ENCODE measurements at places on chromosomes 6 and 20.

DNA sequence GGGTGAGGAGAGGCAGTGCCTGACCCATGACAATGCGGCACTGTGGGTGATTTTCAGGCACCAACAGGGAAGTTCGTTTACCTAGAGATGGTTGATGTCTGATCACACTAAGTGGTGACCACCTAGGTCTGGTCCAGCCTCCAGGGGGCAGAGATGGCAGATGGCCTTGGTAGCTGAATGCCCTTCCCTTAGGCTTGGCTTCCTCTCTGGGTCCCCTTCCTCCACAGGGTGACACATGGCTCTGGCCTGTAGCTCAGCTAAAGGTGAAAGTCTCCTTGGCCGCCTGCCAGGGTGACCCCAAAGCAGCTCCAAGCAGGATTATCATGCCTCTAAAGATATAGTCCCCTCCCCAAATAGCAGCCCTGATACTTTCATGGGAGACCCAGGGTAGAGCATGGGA is 6.4 kb downstream of the GDAP1L1 start:
- no peak for DNase-seq

DNA sequence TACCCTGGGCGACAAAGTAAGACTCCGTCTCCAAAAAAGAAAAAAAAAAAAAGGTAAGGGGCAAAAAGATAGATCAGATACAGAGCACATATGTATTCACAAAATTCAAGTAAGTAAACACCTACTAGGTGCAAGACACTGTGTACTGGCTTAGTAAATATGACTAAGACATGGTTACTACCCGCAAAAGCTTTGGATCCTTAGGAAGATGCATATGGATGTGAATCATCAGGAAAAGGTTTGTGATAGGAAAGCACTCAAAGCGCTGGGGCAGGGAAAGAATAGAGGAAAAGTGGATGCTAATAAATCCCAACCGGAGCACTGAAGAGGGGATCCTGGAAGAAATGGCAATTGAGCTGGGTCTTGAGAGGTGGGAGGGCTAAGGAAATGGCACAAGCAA is 118.8 kb upstream of the FAM184A start:
- DNase-seq: no peak

- no peak for DNase-seq
Measured at GRCh38 chr20:21397341-21398108, at the start of gene NKX2-4. Gene NKX2-4 (minus strand): TSS chr20:21397526. CDS start chr20:21397399, 127 bp downstream.

DNA sequence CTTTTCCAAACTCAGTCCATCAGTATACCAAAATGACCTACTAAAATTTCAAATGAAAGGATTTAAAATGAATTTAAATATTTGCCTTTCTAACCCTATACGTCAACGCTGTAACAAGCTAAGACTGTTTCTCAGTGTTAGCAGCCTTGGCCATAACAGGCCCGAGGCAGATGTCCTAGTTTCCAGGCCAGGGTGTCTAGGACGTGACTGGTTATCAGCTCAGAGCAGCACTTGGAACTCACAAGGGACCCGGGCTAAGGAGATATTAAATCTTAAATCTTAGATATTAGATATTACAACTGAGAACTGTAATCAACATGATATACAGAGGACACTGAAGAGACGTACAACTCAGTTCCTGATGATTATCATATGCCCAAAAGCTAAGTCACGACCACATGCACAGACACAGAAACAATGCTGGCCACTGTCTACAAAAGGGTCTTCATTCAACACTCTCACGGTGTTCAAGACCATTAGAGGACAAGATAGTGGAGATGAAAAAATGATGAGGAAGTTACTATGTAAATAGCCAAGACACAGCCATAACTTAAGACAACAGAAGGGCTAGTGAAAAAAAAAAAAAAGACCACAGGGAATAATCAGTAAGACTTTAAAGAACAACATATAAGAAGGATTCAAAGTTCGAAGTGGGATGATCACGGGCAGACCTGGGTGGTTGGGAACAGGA is at the start of gene CLDN20:
CLDN20 (plus strand) TSS at position 641 of the 691 bp plus-strand sequence. CDS start 11,707 bp downstream, outside the sequence.
- DNase-seq: no peak

DNA sequence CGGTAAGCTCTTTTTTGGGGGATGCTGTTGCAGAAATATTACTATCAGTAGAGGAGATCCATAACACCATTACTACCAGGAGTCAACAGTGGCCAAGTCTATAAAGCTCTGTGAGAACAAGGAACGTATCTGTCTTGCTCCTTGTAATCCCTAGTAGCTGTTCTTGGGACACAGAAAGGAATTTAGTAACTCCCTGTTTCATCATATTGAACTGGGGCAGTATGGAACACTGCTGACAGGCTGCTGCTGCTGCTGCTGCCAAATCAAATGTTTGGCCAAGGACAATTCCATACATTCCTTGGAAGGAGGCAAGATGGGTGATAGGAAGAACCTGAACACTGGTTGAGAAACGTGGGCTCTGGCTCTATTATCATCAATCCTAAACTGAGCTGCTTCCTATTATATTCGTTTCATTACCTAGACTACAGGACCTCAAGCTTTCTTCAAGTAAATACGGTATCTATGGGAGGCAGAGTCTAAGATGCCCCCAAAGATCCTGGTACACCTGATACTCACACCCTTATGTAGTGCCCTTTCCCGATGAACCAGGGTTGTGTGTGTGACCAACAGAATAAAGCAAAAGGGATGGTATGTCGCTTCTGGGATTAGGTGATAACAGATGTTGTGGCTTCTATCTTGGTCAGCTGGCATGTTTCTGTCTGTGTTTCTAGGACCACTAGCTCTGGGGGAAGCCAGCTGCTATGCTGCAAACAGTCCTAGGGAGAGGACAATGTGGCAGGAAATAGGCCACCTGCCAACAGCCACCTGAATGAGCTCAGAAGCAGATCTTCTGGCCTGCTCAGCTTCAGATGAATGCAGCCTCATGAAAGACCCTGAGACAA is 39.5 kb downstream of the ELOVL5 start:
- peak; percentile 30 for DNase-seq

DNA sequence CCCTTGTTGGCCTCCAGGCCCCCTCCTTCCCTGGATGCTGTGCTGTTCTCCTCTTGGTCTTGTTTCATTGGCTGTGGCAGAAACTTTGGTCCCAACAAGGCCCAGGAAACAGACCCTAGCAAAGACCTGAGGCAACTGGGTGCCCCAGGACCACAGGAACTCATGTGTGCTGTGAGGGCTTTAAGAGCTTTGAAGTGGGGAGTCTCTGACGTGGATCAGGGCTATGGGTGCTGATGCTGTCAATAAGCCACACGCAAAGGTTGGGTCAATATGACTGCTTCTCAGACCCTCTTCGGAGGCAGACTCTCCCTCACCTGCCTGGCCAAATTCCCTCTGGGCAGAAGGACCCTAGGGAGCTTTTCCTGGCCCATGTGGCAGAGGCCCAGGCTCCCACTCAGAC is 91.5 kb upstream of the MLN start:
- DNase-seq: peak; percentile 22

DNA sequence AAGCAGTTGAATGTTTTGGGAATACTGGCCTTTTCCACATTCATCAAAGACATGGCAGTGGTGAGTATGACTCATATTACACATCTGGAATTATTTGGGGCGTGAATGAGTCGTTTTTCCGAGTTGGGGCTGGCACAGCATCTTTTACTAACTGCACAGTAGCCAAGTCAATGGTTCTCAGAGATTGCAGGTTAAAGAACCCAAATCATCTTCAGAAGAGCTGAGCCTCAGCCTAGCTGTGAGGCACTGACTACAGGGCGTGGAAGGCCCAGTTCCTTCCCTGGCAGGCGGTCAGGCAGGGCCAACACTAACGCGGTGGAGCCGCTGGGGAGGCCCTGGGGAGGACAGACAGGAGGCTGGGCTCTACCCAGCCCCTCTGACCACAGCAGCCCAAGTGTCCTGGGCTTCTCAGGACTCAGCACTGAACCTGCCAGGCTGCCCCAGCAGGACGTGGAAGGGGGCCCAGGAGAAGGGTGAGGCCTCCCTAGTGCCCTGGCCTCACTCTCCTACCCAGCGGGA is 20.1 kb upstream of the HELZ2 start:
- no peak for DNase-seq

DNA sequence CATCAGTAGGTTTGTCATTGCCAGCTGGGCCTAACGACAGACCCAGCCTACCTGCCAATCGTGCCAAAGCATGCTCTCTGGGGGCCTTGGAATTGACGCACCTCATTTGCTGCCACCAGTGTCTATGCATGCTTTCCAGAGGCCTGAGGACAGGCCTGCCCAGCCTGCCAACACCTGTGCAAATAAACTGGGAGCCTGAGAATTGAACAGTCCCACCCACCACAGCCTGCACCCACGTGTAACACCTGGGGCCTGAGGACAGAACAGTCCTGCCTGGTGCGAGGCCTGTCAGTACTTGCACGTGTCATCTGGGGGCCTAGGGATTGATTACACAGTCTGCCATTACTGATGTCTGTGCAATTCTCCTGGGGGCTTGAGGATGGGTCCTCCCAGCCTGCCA is 6.2 kb upstream of the RNF217 start:
- no peak for DNase-seq

GRCh38 chr6:37137201-37138090 is 32.5 kb upstream of the PIM1 start:
- peak; percentile 12 for DNase-seq

DNA sequence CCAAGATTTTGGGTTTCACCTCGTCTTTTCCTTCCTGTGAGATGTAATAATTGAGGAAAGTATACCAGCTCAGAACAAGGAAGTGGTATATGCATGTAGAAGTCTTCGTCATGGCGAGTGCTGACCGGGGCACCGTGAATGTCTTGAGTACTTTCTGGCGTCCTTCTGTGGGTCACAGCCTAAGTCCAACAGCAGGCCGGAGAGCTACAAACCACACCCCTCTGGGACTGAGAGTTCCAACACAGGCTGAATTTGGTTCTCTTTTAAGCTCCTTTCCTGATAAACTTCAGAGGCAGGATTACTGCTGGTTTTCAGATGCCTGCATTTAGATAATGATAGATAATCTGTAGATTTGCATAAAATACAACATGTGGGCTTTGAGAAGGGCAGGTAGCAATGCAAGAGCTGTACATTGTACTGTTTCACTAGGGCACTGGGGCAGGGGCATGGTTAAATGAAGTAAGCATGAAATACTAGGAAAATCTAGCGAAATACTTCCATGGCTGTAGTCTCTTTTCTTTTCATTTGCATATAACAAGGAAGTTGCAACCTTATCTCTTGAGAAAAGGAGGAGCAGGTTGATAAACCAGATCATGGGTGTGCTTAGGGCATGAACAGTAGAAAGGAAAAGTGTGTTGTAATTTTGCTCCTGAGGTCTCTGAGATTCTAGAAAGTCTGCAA is at the start of gene ADTRP:
ADTRP (minus strand) TSS at position 156 of the 681 bp plus-strand sequence; CDS start at position 112, 44 bp downstream.
- no peak for DNase-seq

GRCh38 chr6:17297271-17298080 is 16.3 kb downstream of the RBM24 start:
- no peak for DNase-seq

- no peak for DNase-seq
Measured at GRCh38 chr20:49283176-49283702, 5.4 kb upstream of the ZNFX1 start.

DNA sequence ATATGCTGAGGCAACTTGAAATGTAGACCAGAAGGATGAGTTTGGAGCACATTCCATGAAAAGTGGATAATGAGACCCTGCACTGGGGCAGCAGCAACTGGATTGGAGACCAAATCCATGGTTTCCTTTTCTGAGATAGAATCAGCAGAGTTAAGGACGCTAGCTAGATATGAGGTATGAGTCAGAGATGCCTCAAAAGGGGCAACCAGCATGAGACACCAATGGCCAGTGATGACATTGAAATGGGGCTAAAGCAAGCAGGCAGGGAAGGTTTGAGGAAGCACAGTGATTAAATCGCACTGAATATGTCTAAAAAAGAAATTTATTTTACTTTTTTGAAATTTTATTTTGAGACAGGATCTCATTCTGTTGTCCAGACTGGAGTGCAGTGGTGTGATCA is 802.4 kb downstream of the TFAP2A start:
- no peak for DNase-seq

GRCh38 chr20:63501818-63502670 is 3.2 kb upstream of the EEF1A2 start:
- no peak for DNase-seq

DNA sequence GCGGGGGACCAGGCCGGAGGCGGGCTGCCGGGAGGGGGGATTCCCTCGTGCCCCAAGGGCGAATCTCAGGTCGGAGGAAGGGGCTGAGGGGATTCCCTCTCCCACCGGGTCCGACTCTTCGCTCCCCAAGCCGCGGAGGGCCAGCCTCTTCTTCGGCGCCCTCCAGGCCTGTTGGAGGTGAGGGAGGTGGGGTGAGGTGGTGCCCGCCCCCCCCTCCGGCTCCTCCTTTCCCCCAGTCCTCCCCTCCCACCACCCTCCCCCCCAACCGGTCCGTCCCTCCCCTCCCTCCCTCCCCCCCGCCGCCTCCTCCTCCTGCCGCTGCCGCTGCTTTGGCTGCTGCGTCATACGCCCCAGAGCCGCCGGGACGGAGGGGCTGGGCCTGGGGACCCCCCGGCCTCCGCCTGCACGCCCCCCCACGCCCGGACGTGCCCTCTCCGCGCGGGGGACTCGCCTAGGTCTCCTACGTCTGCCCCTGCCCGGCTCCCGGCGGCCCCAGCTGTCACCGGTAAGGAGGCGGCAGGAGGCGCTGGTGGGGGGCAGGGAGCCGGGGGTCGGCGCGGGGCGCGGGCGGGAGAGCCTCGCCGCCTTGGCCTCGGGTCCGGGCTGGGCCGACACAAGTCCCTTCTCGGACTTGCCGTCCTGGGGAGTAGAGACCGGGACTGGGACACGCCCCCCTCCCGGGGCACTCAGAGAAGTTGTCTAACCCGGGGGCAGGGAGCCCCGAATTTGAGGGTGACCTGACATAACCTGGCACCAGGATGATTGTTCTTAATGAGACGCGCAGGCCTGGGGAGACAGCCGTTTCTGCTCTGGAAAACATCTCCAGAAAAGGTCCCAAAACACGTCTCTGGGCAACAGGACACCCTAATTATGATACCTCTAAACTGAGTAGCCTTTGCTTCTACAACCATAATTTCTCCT is at the start of gene PHF1:
PHF1 (plus strand) TSS at position 304 of the 921 bp plus-strand sequence. CDS start 1,250 bp downstream, outside the sequence.
- peak; percentile 76 for DNase-seq

- DNase-seq: no peak
Measured at GRCh38 chr20:6008254-6008653, 45.6 kb downstream of the LRRN4 start.

GRCh38 chr6:12490351-12490903 is 200.3 kb downstream of the EDN1 start:
- no peak for DNase-seq

DNA sequence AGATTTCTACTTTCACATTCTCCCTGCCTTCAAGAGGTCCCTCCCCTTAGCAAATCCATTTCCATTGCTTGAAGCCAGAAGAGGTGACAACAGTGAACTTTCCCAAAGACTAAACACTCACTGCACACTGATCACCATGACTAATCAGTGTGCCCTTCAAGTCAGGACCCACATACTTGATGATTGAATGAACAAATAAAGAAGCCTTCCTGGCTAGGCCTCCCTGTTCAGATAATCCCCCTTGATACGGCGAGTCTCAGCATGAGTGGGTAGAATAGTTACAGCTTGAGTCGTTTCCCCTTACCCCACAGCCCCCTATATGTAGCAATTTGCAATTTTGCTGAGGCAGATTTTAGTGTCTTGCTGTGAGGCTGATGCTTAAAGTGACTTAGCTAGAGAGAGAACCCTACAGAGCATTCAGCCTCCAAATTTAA is 102.2 kb downstream of the UNC5CL start:
- no peak for DNase-seq

GRCh38 chr20:11032611-11033010 is 358.8 kb upstream of the JAG1 start:
- DNase-seq: no peak

Measured in activated gamma-delta T cell treated with Interleukin-2 at 50 U/mL for 16 hours (primary cell).